GM23248 (cell line): ENCODE measurements at places on chromosomes 1 and 21.

GRCh38 chr1:13901039-13901438, 201.1 kb downstream of the PRDM2 start:
- no peak for DNase-seq

- DNase-seq: no peak
These were observed 218.7 kb upstream of the FGGY start for GRCh38 chr1:59078070-59078800.

- peak; percentile 82 for DNase-seq
These were observed 600.5 kb downstream of the USP25 start for GRCh38 chr21:16330082-16330907.

GRCh38 chr1:180387413-180387812, 115.0 kb downstream of the ACBD6 start:
- DNase-seq: no peak

- no peak for DNase-seq
These were observed 200.6 kb downstream of the ADGRL2 start for GRCh38 chr1:82001345-82001744.

DNA sequence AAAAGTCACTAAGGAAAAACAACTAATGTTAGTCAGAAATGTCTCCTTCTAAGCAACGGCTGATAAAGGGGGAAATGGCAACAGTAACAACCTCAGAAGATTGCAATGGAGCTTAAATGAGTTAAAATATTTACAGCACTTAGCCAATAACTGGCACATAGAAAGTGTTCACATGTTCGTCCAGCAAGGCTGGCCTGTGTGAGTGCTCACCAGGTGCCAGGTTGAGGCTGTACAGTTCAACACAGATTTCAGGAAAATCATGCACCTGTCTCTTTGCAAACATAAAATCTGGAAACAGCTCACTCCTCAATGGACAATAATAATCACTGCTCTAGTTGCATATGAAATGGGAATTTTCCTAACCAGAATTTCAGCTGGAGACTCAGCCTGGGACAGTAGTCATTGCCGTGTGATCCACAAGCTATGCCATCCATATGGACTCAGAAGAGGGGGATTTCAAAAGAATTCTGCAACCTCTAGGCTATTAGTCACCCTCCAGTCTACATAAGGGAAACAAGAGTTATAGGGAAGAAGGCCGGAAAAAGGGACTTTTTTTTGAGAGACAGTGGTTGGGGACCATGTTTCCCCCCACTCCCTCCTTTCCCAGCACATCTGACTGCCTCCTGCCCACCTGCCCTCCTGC, 68.6 kb downstream of the SYDE2 start:
- no peak for DNase-seq

DNA sequence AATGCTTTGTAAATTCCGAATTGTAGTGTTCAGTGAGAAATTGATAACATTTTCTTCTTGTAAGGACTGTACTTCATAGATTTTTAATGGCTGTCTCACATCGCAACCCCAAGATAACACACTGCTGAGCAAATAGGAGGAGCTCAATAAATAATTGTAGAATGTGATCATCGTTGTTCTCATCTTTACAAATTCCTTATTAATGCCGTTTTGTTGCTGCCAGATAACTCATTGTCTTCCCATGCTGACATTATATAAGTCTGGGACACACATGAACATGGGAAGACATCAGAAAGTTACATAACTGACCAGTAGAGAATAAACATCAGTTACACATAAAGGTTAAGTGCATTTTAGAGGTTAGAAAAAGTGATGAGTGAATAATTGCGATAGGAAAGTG, 46.4 kb upstream of the TSPAN2 start:
- peak; percentile 83 for DNase-seq

DNA sequence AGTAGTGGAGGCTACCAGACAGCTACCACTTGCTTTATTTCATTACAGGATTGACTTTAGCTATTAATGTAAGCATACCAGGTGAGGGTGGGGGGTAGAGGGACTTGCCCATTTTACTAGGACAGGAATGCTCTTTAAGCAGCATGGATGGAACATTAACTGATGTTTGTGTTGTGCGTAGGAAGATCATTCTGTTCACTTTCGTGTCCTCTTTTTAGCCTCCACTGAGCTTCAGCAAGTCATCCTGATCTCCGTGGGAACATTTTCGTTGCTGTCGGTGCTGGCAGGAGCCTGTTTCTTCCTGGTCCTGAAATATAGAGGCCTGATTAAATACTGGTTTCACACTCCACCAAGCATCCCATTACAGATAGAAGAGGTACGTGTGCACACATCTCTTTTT, 29.3 kb downstream of the IFNGR2 start:
- no peak for DNase-seq

DNA sequence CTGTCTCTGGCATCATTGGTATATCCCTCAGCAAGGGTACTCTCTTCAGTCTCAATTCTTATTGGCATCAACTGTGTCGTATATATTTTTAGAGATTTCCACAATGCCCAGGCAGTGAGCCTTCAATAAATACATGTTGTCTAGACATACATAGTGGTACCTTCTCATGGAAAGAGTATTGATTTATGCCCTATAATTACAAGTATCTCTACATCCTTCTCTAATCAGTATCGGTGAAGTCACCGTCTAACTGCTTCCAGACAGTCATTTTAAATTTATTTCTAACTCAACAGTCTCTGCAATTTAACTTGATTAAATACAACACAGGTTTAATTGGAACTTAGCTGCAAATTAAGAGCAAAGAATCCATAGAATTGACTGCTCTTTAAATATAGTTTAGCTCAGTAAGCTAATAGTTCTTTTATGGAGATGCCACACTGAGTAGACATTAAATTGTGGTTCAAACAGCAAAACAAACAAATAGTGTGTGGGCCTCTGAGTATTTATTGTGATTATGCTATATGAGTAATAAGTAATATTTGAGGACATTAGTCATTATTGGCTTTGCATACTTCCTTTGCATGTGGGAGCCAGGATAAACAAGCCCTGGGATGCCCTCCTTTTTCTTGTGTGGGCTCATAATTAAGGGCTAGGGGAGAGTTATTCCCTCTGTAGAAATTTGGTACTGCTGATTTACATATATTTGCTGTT, 126.9 kb upstream of the DUSP10 start:
- DNase-seq: peak; percentile 88

DNA sequence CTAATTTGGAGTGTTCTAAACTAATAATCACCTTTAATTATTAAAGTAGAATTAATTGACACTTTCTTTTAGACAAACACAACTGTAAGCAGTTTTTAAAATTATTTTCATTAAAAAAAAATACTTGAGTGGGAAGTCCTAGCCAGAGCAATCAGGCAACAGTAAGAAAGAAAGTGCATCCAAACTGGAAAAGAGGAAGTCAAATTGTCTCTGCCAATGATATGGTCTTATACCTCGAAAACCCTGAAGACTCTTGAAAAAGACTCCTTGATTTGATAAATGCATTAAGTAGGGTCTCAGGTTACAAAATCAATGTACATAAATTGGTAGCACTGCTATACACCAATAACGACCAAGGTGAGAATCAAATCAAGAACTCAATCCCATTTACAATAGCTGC, 83.0 kb upstream of the GADD45A start:
- DNase-seq: no peak

GRCh38 chr21:17930093-17930492, 110.9 kb upstream of the C21orf91 start:
- no peak for DNase-seq

GRCh38 chr1:85224295-85224694, 23.5 kb upstream of the SYDE2 start:
- no peak for DNase-seq

DNA sequence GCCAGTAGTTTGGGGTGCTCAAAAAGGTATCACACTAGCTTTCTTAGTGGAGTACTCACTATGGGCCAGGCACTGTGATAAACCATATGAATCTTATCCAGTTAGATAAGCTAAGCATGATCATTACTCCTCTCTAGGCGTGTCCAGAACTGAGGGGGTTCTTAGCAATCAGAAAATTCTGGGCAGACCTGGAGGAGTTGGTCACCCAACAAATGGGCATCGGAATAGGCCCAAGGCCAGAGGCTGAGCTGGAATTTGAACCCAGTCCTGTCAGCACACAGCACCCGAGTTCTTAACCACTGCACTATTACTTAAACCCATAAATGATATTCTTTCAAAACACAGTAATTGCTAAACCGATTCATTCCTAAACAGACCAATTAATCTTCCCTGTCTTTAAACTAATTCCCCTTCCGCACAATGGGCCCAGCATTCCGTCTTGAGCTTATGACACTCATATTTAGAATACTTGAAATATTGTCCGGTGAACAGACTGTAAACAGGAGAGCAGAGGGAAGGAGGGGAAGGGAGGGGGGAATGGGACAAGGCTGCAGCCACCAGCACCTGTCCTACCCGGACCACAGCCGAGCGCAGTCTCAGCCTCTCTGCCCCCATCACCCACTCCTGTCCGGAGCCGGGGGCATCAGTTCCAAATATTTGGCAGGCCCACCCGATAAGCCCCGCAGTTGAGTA, 113.0 kb upstream of the GADD45A start:
- DNase-seq: no peak

DNA sequence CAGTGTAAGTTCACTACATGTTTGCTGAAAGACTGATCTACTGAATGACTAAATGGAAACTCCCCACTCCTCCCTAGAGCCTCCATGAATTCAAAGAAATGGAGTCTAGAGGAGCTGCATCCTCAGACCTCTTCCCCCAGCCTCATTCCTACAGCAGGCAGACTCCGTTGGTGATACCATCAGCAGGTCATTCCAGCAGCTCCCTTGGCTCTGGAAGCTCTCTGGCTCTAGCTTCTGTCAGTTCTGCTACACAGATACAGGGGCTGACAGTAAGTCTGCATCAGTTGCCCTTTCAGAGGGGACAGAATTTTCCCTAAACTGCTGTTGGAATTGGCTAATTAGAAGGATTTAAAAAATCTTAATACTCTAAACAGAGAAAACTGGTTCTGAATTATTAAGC, 31.7 kb upstream of the DMRTA2 start:
- no peak for DNase-seq

DNA sequence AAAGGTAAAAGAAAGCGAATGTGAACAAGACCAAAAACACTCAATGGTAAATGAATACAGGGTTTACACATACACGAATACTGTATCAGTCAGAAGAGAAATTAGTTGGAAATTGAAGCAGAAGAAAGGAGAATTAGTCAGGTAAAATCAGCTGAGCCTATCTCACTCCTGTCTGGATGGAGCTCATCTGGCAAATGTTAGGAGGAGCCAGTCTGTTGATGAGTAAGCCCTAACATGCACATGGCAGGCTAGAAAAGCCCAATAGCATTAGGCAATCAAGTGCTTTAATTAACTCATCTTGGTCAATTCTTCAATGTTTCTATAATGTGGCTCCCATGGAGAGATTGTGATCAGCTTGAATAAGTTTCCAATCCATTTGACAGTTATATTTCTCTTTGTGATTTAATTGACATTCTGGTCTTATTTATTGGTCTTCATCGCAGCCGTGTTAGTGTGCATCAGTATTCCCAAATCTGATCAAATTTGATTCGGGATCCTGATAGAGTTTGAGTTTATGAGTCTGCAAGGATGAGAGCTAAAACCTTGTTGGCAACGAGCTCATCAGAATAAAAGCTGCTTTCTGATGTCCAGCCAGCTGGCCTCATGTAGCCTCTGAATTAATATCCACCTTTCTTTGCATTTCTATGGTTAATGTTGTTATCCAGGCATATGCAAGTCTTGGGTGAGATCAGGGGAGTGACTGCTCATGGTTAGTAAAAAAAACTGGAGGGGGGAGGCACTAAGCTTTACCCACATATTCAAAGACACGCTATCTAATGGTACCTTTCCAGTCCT, 22.1 kb upstream of the KCNA10 start:
- no peak for DNase-seq

DNA sequence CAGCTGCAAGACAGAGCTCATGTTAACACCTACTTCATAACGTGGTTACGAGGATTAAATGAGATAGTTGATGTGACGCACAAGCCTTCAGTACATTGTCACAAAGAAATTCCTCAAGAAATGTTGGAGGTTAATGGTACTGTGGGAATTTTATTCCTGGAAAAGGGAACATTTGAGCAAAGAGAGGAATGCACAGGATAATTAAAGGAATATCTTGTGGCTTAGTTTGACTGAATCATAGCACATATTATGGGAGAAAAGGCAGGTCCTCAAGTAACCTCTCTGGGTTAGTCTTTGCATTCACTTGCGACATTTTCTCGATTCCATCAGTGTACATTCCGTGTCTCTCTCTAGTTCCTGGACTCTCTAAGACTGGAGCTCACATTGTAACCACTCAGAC, 300.2 kb upstream of the DUSP10 start:
- DNase-seq: peak; percentile 56

GRCh38 chr1:88763649-88764406, 79.8 kb downstream of the PKN2 start:
- peak; percentile 59 for DNase-seq

GRCh38 chr1:86708920-86709319, 4.5 kb downstream of the SH3GLB1 start:
- peak; percentile 63 for DNase-seq

DNA sequence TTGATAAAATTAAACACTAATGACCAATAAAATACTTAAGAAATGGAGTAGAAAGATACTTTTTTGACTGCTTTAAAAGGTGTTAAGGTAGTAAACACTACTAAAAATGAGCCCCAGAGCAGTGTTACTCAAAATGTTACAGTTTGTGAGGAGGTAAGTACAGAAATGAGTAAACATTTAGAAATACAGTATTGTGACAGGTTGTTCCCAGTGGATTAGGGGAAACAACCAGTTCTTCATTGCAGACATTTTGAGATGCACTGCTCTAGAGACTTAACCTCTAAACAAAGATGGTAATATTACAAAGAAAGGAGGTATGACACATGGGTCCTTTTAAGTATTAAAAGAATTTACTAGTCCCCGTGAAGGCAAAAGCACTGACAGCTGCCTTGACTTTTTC, 12.7 kb downstream of the DHX9 start:
- DNase-seq: no peak
